ENCODE measurements at places on chromosomes 2 and 18.

- no peak for DNase-seq
Observed at GRCh38 chr2:203861607-203862006, 6.0 kb upstream of the CTLA4 start.

DNA sequence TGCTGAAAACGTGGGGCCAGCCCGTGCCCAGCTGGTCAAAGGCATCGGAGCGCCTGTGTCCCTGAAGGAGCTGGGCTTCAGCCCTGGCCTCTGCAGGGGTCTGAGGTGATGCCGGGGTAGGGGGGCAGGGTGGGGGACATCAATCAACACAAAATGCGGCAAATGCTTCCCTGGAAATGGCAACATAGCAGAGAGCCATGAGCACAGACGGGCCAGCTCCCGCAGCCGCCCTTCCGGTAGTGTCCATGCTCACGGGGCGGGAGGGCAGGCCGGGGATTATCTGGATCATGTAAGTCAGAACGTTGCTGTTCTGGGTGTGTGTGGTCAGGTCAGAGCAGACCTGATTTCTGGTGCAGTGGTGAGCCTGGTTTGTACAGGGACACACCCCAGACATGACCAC is 56.5 kb upstream of the TWIST2 start:
- no peak for DNase-seq

GRCh38 chr2:161120775-161121174 is 39.5 kb upstream of the TANK start:
- no peak for DNase-seq

- DNase-seq = no peak
Observed at GRCh38 chr2:118171546-118171945, 83.3 kb downstream of the INSIG2 start.

GRCh38 chr2:48220501-48220900 is 309.5 kb upstream of the STON1 start:
- DNase-seq = no peak

DNA sequence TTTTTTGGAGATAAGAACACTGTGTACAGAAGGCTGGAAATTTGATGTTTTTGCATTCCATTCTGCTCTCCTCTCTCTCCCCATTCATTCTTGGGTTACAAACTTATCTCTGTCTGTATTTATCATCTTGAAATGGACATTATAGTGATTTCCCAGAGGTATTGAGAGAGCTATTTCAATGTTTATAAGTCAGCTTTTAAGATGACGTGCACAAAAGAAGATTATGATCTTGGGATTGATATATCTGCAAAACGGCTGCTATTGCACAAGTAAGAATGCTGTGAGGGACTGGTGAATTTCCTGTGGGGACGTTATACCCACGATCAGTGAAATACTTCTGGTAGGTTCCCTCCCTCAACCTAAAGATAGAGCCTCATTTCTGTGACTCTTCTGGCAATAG is 61.0 kb upstream of the DTNA start:
- DNase-seq = no peak

GRCh38 chr2:48651158-48651790 is 33.6 kb downstream of the GTF2A1L start:
- DNase-seq = no peak

GRCh38 chr2:220512419-220512818 is 885.0 kb downstream of the SLC4A3 start:
- DNase-seq = no peak

- no peak for DNase-seq
Observed at GRCh38 chr2:231922311-231923009, 3.7 kb downstream of the NPPC start.

GRCh38 chr18:13565228-13565627 is 161.1 kb downstream of the FAM210A start:
- no peak for DNase-seq

- DNase-seq = no peak
Observed at GRCh38 chr2:132757676-132758075, 87.7 kb upstream of the LYPD1 start.

DNA sequence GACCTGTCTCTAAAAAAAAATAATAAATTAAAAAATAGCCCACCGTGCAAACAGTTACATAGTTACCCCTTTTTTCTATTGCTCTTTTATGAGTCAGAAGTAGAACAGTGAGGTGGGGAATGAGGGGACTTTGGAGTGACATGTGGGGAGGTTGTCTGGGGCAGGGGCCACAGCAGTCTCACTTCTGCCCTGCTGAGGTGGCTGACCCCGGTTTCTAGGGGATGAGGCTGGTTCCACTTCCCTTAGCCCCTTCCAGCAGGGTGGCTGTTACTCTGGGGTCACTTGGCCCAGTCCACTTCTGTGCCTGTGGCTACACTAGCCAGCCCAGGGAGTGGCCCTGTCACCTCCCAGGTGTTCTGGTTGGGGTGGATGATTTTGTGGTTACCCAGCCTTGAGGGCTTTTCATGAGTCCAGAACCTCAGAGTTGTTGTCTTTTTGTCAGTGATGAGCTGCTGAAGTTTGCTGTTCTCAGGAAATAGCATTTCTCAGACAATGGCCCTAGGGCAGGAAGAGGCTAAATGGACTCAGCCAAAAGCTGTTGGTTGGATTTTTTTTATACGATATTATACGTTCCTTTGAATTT is 28.0 kb upstream of the SCLY start:
- no peak for DNase-seq

GRCh38 chr2:168439536-168439935 is 16.5 kb upstream of the CERS6 start:
- no peak for DNase-seq

DNA sequence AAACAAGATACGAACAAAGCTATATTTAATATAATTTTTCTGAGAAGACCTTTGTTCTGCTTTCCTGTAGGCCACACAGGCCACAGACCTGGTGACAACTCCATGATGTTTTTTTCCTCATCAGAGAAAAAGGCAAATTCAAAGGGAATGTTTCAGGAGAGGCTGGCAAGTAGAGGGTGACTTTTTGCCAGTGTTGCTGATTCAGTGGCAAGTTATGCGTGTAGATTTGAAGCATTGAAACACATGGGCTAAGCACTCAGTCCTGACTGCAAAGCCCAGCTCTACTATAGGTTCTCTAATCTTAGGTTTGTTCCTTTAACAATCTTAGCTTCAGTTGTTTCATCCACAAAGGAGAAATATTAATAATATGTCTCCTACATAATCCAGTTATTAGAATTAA is 499.8 kb downstream of the SUCLG1 start:
- no peak for DNase-seq

- no peak for DNase-seq
Observed at GRCh38 chr18:27825689-27826088, 351.2 kb downstream of the CDH2 start.

DNA sequence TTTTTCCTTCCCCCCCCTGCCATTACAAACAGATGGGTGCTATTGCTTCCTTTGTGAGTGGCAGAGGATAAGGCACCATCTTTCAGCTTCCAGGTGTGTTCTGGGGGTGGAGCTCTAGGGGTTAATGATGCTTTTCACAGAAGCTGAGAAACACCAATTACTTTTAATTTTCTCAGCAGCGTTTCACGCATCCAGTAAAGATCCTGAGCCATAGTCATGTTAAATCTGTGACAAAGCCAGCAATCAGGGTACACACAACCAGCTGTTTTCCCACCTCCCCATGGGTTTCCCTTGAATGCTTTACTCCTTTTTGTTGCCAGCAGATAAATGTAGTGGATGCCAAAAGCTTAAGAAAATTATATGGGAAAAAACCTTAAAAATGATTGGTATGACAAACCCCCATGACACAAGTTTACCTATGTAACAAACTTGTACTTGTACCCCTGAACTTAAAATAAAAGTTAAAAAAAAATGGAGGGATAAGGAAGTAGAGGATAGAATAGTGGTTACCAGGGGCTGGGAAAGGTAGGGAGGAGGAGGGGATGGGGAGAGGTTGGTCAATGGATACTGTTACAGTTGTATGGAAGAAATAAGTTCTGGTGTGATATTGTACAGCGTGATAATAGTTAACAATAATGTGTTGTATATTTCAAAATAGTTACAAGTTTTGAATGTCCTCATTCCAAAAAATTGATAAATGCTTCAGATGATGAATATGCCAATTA is 70.0 kb downstream of the ACOXL start:
- no peak for DNase-seq

All from T-helper 2 cell treated with Interferon-gamma antibody and Interleukin-4, amounts not matched to agents 5 μg/mL and 100 μg/mL, for 36 hours (primary cell).